ENCODE measurements at places on chromosomes 4 and X. TPM values are rescaled to one million over a fixed set of nuclear protein-coding genes. Genes with fewer than 3 reads are reported as not detected.

DNA sequence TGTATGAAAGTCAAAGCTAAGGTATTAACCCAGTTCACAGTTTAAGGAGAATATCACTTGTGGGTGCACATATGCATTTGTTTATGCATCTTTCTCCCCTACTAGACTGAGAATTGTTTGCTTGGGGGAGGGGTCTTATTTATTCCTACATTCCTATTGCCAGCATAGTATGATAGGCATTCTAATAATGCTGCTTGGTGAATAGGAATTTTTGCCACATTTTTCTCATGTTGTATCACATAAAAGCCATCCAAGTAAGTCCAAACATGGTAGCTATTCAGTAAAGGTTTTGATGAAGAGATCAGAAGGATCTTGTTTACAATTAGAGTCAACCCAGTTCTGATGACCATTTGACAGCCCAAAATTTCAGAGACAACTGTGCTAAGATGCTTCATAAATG, 48.6 kb downstream of the ASB9 start:
- DNase-seq, result no peak

- DNase-seq, result no peak
Measured at GRCh38 chr4:45477311-45477733, 646.5 kb downstream of the GABRG1 start.

DNA sequence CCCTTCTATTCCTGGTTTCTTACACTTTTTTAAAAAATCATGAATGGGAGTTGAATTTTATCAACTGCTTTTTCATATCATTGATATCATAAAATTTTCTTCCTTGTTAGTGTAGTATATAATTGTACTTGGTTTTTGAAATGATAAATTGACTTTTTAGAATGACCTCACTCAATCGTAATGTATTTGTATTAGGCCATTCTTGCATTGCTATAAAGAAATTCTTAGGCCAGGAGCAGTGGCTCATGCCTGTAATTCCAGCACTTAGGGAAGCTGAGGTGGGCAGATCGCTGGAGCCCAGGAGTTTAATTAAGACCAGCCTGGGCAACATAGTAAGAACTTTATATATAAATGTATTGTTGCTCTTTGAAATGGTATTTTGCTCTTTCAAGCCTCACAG, 6.3 kb downstream of the EXOC1 start:
- DNase-seq, result no peak

- DNase-seq, result no peak
Measured at GRCh38 chrX:39479856-39480255, 617.9 kb downstream of the BCOR start.

DNA sequence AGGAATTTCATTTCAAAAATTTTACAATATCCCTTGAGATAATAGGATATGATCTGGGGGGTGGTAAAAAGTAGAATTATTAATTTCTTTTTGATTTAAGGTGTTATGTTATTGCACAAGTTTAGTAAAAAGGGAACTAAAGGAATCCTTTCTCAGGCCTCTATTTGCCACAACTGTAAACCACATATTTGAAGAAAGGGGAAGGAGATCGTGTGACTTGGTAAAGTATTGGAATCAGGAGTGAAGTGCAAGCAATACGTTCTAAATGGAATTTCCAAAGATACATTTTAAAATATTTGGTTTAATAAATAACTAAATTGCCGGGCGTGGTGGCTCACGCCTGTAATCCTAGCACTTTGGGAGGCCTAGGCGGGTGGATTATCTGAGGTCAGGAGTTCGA, 35.3 kb upstream of the SCRG1 start:
- no peak for DNase-seq

GRCh38 chrX:45815441-45815840, 614.8 kb upstream of the DIPK2B start:
- no peak for DNase-seq

The SHROOM4 gene
- polyA plus RNA-seq, result 14.5 TPM

The PDZD4 gene
- 7.7 TPM for polyA plus RNA-seq

The CXCL8 gene
- 2.1 TPM for polyA plus RNA-seq

GRCh38 chr4:86530183-86530582, 63.9 kb upstream of the PTPN13 start:
- DNase-seq, result no peak

- no peak for DNase-seq
Measured at GRCh38 chrX:3449287-3449686, 102.8 kb upstream of the MXRA5 start.

The DUX4 gene
- 0.46 TPM for polyA plus RNA-seq

The DGKK gene
- polyA plus RNA-seq, result 8.4 TPM

- DNase-seq, result peak; percentile 42
Measured at GRCh38 chr4:184287697-184288255, 70.1 kb upstream of the ENPP6 start.
